ENCODE measurements at places on chromosomes 3 and 15.

DNA sequence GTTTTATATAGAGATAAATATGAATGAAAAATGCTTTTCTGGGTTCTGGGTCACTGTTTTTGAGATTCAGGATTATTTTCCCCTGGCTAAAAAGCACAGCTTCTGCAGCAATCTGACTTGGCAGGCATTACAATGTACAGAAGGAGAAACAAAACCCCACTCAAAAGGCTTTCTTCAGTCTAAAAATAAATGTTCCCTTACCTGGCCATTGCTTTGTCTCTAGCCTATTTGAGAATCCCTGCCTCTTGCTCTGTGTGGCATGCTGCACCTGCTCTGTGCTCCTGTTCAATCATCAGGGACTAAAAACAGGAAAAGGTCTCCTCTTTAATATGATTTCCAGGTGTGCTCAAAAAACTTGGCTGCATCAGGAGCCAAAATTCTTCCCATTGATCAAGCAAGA is 187.4 kb upstream of the STAC start:
- no peak for DNase-seq

- no peak for DNase-seq
Measured at GRCh38 chr15:68302729-68303128, 25.2 kb downstream of the FEM1B start.

- DNase-seq: no peak
Measured at GRCh38 chr3:112132975-112133448, at the start of gene GCSAM. GCSAM (minus strand) TSS chr3:112133248; CDS start chr3:112133120, 128 bp downstream.

GRCh38 chr3:54986294-54986693 is 58.4 kb upstream of the LRTM1 start:
- DNase-seq: no peak

- DNase-seq: peak; percentile 64
Measured at GRCh38 chr3:128969993-128970739, 23.7 kb downstream of the CFAP92 start.

- DNase-seq: peak; percentile 52
Measured at GRCh38 chr15:22949074-22949547, 31.1 kb downstream of the CYFIP1 start.

DNA sequence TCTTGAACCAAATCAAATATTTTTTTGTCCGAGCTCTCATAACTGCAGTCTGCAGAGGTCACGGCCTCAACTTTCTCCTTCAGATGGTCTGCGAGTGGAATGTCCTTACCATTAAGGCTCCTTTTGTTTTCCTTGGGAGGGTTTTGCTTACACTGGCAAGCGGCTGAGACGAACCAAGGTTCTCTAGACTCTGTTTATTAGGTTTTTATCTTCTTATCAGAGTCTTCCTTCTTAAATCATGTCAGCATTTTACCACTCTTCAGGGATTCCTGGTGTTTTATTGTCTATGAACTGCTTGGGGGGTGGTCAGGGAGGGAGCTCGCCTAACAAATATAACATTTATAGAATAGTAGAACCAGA is 773.7 kb upstream of the NR2F2 start:
- peak; percentile 56 for DNase-seq

DNA sequence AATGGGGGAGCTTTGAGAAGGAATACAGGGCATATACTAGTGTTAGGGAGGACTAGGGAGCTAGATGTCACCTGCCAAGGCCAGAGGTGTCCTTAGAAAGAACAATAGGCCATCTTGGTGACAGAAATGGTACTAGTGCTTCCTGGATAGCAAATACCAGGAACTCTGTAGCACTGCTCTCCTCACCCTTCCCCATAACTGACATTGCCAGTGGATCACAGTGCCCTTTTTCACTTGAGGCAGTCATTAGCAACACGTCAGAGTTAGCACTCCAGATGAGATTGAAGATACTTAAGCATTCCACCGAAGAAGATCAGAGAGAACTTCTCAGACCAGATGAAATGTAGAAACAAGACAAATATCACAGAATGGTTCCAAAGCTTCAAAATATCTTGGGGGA is 103.1 kb upstream of the PDZRN3 start:
- DNase-seq: no peak

GRCh38 chr3:168155303-168155702 is 59.6 kb upstream of the GOLIM4 start:
- DNase-seq: no peak

DNA sequence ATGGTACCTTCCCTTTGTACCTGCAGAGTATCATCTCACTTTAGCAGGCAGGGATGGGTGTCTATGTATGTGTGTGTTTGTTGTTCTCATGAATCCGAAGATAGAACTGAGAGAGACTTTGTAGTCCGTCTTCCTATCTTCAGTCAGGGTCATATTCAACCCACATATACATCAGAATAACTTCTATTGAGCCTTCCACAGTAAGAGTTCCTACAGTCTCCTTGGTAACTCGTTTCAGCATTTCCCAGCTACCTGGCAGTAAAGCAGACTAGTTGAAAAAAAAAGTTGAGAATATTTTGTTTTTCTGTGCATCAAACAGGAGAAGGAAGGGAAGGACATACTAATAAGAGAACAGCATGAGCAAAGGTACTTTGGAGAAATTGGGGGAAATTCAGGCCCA is 106.8 kb downstream of the VPS8 start:
- DNase-seq: no peak

DNA sequence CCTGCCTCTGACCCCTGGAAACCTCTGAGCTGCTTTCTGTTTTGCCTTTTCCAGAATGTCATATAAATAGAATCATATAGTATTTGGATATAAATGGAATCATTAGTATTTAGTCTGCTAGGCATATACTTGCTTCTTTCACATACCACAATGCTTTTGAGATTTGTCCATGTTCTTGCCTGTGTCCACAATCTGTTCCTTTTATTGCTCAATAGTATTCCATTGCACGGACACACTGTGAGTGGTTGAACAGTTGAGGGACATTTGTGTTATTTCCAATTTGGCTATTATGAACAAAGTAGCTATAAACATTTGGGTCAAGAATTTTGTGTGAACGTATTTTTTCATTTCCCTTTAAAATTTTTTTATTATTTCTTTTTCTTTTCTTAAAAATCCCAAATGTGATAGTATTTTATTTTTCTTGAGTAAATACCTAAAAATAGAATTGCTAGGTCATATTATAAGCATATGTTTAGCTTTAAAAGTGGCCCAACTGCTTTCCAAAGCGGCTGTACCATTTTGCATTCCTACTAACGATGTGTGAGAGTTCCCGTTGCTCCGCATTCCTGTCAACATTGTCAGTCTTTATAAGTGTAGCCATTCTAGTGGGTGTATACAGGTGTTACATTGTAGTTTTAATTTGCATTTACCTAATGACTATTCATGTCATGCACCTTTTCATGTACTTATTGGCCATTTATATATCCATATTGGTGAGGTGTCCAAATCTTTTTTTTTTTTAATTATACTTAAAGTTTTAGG is 26.5 kb downstream of the WDR53 start:
- no peak for DNase-seq

DNA sequence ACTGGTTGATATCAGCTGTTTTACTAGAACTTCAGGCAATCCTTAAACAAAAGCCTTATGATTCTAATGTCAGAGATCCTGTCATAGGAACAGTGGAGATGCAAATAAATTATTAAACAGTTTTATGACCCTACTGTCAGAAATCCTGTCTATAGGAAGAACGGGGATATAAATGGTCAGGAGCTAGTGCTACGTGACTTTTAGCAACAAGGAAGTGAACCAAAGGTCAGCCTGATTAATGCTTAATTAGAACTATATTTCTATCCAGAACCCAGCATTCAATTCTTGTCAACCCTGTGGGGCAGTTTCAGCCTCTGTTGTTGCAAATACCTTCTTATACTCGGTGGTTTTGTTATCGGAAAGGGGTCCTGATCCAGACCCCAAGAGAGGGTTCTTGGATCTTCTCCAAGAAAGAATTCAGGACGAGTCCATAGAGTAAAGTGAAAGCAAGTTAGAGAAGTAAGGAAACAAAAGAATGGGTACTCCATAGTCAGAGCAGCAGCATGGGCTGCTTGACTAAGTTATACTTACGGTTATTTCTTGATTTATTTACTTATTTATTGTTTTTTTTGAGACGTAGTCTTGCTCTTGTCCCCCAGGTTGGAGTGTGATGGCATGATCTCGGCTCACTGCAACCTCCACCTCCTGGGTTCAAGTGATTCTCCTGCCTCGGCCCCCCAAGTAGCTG is 59.9 kb upstream of the RNU6-1 start:
- no peak for DNase-seq

- DNase-seq: no peak
Measured at GRCh38 chr3:188759336-188760005, 412.3 kb upstream of the TPRG1 start.

- DNase-seq: peak; percentile 60
Measured at GRCh38 chr3:54988838-54989630, 61.2 kb upstream of the LRTM1 start.

- DNase-seq: no peak
Measured at GRCh38 chr3:109161487-109162123, 25.1 kb downstream of the C3orf85 start.

GRCh38 chr3:108312656-108313055 is 16.3 kb downstream of the HHLA2 start:
- peak; percentile 13 for DNase-seq

- DNase-seq: no peak
Measured at GRCh38 chr15:27936164-27936563, 163.0 kb downstream of the OCA2 start.

GRCh38 chr3:195200010-195200822 is 70.7 kb downstream of the XXYLT1 start:
- DNase-seq: no peak

GRCh38 chr3:126891791-126892190 is 91.1 kb upstream of the PLXNA1 start:
- DNase-seq: no peak

DNA sequence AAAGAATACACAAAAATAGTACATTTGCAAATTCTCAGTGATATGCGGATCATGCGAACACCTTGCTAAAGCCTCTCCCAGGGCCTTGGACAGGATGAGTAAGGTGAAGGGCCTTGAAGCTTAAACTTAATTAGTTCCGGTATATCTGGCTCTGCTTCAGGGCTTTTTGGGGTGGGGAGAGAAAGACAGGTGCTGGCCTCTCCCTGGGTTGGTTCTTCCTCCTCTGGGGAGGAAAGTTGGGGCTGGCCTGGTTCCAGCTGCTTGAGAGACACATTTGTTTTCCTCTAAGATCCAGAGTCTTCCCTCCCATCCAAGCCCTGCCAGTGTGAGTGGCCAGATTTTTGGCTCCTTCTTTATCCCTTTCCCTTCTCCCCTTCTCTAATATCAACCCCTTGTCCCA is 64.7 kb upstream of the EPHB3 start:
- DNase-seq: no peak

- peak; percentile 99 for DNase-seq
Measured at GRCh38 chr3:8443829-8444791, 57.5 kb upstream of the LMCD1 start.

GRCh38 chr3:111610189-111610588 is 15.0 kb upstream of the ZBED2 start:
- no peak for DNase-seq

DNA sequence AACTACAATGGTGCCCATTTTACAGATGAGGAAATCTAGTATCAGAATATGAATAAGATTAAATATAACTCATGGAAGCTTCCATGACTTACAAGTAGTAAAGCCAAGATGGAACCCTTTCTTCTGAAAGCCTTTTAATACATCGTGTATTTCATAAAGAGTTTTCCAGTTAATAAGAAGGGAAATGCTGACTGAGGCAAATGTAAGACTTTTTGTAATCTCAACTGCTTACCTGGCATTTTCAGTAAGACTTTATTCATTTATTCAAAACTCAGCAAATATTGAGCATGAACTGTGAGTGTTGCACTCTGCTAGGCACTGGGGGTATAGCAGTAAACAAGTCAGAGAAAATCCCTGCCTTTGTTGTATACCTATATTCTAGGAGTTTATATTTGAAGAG is 256.4 kb upstream of the THRB start:
- no peak for DNase-seq

GRCh38 chr15:68322796-68323195 is 45.3 kb downstream of the FEM1B start:
- DNase-seq: no peak

- no peak for DNase-seq
Measured at GRCh38 chr15:40287968-40288367, 5.1 kb upstream of the ANKRD63 start.

DNA sequence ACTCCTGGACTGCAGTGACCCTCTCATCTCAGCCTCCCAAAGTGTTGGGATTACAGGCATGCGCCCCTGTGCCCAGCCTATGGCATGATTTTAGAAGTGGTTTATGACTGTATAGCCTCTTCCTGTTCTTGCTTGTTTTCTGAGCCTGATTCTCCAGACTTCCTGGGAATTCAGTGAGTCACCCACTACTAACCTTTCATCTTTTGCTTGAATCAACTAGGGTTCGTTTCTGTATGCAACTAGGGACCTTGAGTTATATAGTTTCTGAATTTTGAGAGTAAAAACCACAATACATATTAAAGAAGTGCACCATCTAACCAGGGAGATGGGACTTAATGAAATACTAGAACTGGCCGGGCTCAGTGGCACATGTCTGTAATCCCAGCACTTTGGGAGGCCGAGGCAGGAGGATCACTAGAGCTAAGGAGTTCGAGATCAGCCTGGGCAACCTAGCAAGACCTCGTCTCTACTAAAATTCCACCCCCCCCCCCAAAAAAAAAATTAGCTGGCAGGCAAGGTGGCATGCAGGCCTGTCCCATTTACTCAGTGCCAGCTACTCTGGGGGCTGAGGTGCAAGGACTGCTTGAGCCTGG is 76.0 kb downstream of the ZNF609 start:
- peak; percentile 72 for DNase-seq

GRCh38 chr3:134334231-134334900 is 39.9 kb downstream of the AMOTL2 start:
- DNase-seq: peak; percentile 74

DNA sequence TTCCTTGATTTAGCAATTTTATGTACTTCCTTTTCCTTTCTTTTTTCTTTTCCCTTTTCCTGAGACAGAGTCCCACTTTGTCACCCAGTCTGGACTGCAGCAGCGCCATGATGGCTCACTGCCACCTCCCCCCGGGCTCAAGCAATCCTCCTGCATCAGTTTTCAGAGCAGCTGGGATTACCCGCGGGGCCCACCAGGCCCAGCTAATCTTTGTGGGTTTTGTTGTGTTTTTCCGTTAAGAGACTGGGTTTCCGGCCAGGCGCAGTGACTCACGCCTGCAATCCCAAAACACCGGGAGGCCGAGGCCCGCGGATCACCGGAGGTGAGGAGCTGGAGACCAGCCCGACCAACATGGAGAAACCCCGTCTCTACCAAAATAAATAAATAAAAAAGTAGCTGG is 17.7 kb downstream of the GOLGA8S start:
- no peak for DNase-seq

- DNase-seq: no peak
Measured at GRCh38 chr15:78619022-78619950, 1.5 kb downstream of the CHRNA3 start.

GRCh38 chr3:4512895-4513616 is 19.9 kb downstream of the ITPR1 start:
- DNase-seq: no peak
